ENCODE measurements at places on chromosomes 16 and 17.

DNA sequence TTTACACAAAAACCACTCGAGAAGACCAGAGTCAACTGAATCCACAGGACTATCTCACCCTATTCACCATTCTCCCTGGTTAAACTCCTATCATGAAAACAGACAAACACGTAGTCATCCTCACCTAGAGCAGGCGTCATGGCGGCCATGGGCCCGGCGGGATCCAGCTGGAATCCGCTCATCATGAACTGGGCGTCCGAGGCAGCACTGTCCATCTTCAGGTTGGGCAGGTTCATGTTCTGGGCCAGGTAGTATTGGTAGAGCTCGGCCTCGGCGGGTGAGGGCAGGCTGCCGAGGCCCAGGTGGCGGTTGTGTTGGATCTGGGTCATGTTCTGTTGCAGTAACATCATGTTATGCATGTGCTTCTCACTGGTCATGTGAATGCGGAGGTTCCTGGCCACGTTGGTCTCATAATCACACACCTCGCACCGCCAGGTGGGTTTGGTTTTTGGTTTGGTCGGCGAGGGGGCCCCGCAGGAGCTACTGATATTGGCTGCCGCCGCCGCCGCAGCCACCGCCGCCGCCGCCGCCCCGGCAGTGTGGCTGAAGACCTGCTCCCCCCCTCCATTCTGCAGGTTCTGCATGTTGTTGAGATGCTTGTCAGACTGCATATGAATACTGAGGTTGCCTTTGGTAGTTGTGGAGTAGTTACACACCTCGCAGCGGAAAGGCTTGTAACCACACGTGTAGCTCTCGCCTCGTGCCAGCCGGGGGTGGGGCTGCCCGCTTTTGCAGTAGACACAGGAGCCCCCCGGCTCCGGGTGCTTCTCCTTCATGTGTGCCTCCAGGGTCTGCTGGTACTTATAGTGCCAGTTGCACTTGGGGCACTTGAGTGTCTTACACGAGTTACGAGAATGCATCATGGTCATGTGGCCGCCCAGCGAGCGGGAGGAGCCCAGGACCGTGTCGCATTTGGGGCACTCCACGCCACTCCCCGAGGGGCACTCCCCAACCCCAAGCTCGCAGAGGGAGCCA is 90.3 kb downstream of the ZFHX3 start:
- DNase-seq, result no peak

- DNase-seq, result no peak
Observed at GRCh38 chr17:51617986-51618385, 357.6 kb downstream of the UTP18 start.

- no peak for DNase-seq
Observed at GRCh38 chr17:28717578-28718332, at the start of gene RAB34. RAB34 (minus strand) TSS chr17:28717868; CDS start chr17:28717266, 602 bp downstream.

DNA sequence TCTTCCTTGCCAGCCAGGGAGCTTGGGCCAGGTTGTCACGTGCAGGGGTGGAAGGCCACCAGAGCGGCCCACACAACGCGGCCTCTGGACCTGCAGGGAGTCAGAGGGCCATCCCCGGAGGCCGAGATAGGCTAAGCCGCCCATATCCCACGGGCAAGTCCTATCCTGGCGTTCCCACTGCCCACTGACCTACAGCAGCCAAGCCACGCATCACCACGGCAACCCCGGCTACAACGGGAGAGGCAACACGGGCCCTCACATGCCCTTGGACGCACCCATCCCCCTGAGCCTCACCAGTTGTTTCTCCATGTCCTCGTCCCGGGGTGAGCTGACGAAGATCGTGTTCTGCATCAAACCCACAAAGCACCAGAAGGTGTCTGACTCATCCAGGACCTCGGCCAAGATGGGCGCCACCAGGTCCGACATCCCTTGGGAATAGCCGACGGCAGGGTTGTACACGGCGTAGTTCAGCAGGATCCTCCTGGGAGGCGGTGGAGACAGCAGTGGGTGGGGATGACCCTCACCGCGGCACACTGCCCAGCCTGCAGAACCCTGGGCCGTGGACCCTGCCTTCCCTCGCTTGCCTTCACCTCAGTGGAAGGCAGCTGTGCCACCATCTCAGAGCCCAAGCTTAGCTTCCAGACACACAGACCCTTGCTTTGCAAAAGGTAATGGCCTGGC is 88.2 kb downstream of the TBC1D16 start:
- no peak for DNase-seq

GRCh38 chr16:57071831-57072582 is 20.4 kb upstream of the CPNE2 start:
- DNase-seq, result no peak

- DNase-seq, result no peak
Observed at GRCh38 chr17:57609125-57609877, 135.8 kb downstream of the CCDC182 start.

DNA sequence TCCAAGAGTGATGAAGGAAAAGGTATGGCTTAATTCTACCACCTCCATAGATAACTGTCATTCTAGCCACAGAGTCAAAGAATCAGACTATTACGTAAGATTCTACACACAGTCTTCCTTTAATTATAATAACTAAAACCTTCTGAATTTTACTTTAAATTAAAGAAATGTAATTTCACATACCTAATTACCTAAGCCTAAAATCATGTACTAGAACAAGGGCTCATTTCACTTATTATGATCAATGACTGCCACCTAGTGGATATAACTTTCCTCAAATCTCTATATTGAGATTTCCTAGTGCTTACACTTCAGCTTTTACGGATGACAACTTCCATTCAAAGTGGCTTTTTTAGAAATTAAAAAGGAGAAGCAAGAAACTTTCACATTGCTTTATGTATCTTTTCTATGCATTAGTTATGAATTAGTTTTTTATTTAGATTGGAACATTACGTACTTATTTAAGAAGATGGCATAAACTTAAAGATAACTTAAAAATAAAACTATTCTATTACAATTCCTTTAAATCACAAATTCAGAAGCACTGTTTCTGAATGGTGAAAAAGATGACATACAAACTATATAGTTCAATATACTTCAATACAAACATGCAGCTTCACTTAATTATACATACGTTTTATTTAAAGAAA is 18.2 kb upstream of the ABCA10 start:
- no peak for DNase-seq

GRCh38 chr16:53829186-53829747 is 125.3 kb downstream of the FTO start:
- DNase-seq, result no peak

GRCh38 chr17:1512351-1512750 is 4.1 kb downstream of the INPP5K start:
- no peak for DNase-seq

DNA sequence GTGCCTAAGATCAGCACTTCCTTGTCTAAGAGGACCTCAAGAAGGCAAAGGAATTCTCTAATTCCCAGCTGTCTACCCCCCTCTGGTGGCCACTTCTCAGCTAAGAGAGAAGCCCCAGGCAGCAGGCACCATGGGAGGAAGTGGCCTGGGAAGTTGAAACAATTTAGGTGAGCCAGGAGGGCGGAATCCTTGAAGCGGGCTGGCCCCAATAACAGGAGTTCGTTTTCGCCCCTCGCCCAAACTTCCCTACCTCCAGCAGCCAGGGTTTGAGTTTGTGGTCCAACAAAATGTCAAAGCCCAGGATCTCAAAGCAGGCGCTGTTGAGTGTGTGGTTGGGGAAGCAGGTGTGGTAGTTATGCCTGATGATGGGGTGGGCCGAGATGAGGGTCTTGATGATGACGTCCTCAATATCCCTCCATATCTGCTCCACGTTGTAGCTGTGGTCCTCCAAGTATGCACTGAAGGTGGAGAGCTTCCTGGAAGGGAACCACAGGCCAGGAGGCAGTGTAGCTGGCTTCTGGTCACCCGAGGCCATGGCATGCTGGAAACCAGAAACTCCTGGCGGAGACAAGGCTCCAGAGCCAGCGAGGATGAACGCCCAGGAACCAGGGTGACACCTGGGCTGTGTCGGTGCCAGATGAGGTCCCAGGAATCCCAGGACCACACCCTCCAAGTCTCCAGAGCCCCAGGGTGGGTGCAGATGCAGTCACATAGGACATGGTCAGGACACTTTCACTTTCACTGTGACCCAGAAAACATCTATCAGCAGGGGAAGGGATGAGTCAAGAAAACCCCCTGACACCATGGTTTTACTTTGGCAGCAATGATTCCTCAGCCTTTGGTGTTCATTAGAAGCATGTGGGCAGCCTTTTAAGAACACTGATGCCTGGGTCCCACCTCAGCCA is 25.6 kb downstream of the TTLL6 start:
- DNase-seq, result no peak

GRCh38 chr17:39218906-39219305 is 6.8 kb downstream of the STAC2 start:
- DNase-seq, result no peak

DNA sequence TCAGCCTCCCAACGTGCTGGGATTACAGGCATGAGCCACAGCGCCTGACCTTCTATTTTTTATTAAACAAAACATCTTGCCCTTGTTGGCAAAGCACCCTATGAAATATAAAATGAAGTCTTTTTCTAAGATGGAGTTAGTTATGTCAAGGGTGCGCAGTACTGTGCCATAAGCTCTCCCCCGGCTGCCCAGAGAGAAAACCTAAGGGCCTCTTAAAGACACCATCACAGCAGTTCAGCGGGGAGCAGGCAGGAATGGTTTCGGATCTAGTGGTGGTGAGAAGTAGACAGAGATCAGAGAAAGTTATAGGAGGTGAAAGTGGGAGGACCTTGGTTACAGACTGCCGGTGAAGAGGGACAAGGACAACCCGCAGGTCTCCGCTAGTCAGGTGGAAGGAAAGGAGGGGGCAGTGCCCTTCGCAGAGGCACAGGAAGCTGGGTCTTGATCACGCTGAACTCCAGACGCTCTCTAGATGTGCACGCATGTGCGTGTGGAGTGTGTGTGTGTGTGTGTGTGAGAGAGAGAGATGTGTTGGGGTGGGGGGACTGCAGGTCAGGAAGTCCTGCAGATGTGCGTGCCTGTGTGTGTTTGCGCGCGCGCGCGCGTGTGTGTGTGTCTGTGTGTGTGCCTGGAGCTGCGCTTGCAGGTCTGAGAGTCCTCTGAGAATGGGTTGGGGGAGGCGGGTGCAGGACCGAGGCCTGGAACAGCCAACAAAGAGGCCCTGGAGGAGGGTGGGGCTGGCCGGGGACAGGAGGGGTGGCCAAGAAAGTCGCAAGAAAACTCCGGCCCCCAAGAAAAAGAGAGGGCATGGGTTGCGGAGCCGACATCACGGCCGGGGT is 748 bp upstream of the CMTM3 start:
- DNase-seq, result no peak

GRCh38 chr16:73565925-73566324 is 518.0 kb upstream of the ZFHX3 start:
- no peak for DNase-seq

DNA sequence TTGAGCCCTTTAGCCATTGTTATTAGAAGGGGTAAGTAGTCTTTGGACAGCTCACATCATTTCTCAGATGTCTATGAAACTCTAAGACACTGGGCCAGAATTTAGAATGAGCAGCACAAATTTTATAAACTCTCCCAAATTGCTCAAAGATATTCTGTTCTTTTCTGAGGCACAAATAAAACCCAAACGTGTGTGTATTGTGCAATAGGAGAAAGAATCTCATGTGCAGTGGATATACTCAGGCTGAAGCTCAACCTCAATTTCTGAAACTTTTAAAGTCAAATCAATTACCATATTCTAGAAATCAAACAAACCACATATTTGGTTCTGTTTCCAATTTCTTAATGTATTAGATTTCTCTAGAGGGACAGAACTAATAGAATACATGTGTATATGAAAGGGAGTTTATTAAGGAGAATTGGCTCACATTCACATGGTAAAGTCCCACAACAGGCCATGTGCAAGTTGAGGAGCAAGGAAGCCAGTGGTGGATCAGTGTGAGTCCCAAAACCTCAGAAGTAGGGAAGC is 403.6 kb downstream of the RBFOX1 start:
- no peak for DNase-seq

GRCh38 chr17:46097497-46097896 is 95.7 kb downstream of the KANSL1 start:
- DNase-seq, result no peak

GRCh38 chr16:29644973-29645693 is 17.9 kb upstream of the SPN start:
- no peak for DNase-seq

GRCh38 chr17:1422885-1423284 is 22.9 kb upstream of the YWHAE start:
- DNase-seq, result no peak

DNA sequence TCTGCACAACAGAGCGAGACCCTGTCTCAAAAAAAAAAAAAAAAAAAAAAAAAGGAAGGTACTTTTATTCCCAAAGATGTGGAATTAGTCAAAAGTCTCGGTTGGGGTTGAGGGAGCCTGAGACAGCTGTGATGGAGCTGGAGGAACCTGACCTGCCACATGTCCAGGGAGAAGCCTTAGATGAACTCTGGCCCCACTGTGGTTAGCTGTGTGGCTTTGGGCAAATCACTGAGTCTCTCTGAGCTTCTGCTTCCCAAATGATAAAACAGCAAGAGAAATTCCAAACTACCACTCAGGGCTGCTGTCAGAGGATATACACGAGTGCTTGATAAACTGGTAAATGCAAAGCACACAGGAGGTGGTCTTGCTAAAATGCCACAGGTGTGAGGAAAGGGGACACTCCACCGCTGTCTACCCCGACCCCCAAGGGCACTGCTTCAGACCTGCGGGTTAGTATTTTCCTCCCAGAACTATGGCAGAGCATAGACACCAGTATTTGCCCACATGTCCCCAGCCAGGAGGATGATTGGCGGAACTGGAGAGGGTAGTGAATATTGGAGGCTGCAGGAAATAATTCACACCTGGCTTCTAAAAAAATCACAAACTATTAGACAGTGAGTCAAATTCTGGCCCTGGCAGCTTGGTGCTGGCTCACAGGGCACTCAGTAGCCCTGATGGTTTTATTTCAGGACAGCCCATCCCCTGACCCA is 14.7 kb downstream of the DRC3 start:
- DNase-seq, result no peak

DNA sequence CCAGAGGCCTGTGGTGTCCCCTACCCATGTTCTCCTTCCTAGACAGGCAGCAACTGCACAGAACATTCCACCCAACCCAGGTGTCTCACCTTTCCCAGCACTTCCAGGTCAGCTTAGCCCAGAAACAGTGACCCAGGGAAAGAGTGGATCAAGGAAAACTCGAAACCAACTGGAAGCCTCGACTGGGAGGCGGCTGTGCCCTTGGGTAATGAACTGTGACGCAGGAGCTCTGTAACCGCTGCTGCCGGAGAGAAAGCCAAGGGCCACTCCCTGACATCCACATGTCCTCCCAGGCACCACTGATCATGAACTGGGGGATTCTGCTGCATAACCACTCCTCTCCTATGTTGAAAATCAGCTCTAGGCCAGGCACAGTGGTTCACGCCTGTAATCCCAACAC is 34.4 kb downstream of the WDR59 start:
- no peak for DNase-seq

DNA sequence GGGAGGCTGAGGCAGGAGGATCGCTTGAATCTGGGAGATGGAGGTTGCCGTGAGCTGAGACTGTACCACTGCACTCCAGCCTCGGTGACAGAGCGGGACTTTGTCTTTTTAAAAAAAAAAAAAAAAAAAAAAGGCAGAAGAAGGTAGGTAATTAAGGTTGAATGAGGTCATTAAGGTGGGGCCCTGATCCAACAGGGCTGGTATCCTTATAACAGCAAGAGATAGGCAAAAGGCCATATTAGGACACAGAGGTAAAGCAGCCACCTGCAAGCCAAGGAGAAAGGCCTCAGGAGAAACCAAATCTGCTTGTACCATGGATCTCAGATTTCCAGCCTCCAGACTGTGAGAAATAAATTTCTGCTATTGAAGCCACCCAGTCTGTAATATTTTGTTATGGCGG is 60.3 kb downstream of the SPAG9 start:
- no peak for DNase-seq
